ENCODE measurements at places on chromosomes 5 and 9.

DNA sequence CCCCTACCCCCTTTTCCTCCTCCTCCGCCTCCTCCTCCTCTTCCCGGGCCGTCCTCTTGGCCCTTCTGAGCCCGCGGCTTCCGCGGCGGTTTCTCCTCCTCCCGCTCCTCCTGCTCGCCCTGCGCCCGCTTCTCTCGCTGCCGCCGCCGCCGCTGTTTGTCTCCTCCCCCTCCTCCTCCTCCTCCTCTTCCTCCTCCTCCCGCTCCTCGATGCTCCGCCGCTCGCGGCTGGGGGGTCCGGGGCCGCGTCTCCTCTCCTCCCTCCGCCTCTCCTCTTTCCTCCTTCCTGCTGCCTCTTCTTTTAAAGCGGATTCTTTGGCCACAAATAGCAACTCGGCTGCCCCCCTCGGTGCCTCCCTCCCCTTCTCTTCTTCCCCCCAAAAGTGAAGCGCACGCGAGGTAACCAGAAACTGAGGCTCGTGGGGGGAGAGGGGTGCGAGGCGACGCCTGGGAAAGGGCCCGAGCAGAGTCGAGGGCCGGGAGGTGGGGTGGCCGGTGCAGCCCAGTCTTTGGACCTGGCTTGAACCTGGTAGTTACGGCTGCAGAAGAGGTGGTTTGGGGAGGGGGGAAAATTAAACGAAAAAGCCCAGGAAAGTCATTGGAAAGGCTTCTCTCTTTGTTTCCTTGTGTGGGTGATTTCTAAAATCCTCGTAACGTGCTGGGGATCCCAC lies 1058.5 kb upstream of the DMAC1 start:
- peak; percentile 84 for DNase-seq

GRCh38 chr9:86557918-86558317 lies 203.7 kb upstream of the TUT7 start:
- no peak for DNase-seq

GRCh38 chr5:78269088-78269703 lies 25.3 kb downstream of the AP3B1 start:
- no peak for DNase-seq

GRCh38 chr9:124631326-124631725 lies 124.1 kb upstream of the NR5A1 start:
- DNase-seq, result no peak

DNA sequence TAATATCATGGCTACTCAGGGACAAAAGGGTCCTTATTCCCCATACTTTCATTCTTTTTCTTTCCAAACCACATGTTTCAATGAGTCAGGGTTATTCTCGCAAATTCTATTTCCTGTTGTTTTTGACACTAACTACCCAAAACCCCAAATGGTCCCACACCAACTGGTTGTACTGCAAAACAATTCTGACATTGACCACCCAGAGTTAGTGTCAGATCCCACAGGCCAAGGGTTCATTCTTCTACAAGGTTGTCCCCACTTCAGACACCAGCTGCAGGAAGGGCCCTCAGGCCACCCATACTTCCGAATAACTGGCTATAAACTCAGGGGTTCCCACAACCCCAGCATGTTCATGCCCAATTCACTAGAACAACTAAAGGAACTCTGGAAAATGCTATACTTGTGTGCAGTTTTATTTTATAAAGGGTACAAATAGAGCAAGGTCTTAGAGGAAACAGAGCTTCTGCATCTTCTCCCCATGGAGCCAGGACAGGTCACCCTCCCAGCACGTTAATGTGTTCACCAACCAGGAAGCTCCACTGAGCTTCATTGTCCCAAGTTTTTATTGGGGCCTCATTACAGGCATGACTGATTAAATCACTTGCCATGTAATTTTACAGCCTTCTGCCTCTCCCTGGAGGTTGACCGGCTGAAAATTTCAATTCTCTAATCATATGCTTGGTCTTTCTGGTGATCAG lies 334.8 kb downstream of the DRD1 start:
- no peak for DNase-seq

DNA sequence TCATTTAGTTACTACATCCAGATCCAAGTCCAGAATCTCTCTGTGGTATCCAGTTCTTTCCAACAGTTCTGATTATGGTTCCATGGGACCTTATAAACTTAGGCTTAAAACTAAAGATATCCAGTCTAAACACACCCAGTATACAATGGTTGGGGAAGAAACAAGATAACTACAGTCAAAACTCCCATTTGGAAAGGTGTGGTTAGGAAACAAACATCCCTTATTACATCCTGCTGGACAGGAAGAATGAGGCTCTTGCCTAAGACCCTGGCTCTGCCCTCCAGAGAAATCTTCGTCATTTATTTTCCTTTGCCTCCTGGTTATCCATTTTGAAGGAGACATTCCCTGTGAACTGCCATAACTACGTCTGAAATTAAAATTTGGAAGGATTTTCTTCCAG lies 64.6 kb upstream of the EPB41L4A start:
- no peak for DNase-seq

DNA sequence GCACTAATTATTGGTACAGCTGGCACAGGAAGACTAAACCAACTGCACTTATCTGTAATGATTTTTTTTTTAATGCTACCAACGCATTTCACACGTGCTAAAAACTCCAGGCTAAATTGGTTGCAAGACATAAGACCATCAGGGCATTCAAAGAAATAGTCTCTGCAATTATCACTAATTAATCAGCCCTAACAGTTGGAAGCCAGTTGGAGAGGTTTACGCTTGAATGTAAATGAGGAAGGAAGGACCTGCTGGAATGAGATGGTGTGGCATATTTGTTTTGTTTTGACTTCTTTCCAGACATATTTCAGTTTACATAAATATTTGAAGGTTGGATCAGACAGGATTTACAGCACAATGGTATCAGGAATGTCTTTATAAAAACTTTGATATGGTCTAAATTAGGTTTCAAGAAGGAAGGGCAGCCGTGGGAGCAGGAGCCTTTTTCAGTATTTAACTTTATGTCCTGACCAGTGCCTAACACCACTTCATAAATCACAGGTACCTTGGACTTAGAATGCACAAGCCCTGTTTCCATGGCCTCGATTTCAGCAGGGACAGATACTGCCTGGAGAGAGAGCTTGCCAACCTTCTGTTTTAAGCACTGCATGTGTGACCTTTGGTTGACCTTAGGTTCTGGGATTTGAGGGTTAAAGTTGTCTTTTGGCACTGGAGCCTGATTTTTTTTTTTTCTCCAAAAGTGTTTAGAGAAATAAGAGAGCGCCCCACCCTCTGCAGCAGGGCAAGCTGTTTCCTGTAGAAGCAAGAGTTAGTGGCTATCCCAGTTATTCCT lies 199.8 kb upstream of the MAP3K1 start:
- DNase-seq, result no peak

DNA sequence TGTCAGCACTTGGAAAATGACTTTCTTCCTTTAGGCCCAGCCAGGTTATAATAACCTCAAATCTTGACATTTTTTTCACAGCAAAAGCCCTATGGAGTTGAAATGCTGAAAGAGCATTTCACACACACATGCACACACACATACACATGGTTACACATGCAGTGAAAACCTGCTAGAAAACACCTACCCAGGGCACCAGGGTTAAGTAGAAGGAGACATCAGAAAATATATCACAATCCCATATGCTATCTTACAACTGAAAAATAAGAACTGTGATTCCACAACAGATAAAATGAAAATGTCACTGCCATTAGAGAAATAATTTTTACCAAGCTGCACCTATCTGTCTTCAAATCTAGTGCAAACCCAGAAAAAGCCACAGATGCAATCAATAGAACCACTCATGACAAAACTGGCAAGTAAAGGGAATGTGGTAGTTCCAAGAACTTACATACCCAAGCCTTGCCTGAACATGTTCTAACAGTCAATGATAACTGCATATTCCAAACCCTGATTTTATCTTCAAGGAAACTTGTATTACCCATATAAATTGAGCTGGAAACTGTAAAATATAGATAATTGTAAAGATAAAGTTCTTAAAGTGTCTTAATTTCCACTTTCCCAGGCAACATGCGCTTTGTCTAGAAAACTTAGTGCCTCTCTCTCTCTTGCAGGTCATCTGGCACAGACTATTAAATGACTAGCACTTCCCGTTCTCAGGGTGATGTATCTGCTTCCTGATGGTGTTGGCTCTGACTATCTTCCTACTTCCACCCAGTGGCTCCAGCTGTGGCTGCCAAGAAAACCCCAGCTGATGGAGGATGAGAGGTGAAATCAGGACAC lies 250.2 kb upstream of the PTGER4 start:
- DNase-seq, result peak; percentile 82

DNA sequence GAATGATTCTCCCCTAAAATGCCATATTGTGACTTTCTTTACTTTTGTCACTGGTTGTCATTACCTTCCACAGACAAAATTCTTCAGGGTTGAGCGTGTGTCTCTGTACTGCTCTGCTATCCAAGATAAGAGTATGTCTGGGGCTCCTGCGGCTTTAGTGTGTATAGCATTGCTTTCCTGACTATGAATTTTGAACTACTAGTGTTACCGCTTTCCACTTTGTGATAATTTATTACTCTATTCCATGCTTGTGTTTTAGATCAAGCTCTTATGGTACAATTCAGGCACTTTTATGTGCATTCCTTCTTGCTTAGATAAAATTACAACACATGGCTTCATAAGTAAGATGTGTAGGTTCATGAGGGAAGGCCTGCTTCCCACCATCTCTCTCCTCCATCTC lies 51.5 kb upstream of the MEF2C start:
- no peak for DNase-seq

- DNase-seq, result no peak
These were observed 340.2 kb downstream of the SLCO4C1 start for GRCh38 chr5:101955891-101956290.

- DNase-seq, result peak; percentile 57
These were observed 109.2 kb downstream of the FBXW11 start for GRCh38 chr5:171897231-171897630.

- DNase-seq, result no peak
These were observed 120.4 kb upstream of the PTGER4 start for GRCh38 chr5:40559306-40559705.

- no peak for DNase-seq
These were observed 366.8 kb downstream of the CYLC2 start for GRCh38 chr9:103361906-103362305.

- no peak for DNase-seq
These were observed 11.1 kb upstream of the AQP3 start for GRCh38 chr9:33458444-33458843.

DNA sequence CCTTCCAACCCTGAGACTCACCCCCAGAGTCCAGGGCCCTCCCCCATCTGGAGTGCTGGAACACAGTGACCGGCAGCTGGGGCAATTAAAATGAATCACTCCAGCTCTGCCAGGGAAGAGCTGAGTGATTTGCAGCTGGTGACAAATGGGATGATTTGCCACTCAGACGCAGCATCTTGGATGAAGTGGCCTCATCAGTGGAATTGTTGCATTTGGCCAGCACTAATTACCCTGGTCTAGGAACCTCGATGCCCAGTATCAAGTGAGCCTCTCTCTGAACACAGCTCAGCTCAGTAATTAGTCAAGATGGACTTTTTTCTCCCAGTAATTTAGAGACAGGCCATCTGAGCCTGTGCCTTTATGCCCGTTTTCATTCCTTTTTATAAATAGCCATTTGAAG lies 259.5 kb downstream of the GRIA1 start:
- no peak for DNase-seq

DNA sequence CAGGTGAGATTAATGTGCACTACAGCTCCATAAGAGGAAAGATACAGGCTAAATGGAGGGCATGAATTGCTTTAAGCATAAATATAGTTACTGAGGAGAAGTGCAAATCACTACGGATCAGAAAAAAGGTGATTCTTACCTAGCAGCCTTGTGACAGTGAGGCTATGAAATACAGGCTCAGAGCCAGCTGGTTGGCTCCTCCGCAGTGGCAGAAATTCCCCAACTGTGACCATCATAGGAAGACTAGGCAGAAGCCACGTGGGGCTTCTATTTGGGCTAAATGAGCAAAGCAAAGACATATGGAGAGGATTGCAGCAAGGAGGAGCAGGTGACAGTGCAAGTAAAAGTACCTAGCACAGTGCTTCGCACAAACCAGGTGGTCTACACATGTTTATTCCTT lies 40.5 kb downstream of the CDO1 start:
- no peak for DNase-seq

DNA sequence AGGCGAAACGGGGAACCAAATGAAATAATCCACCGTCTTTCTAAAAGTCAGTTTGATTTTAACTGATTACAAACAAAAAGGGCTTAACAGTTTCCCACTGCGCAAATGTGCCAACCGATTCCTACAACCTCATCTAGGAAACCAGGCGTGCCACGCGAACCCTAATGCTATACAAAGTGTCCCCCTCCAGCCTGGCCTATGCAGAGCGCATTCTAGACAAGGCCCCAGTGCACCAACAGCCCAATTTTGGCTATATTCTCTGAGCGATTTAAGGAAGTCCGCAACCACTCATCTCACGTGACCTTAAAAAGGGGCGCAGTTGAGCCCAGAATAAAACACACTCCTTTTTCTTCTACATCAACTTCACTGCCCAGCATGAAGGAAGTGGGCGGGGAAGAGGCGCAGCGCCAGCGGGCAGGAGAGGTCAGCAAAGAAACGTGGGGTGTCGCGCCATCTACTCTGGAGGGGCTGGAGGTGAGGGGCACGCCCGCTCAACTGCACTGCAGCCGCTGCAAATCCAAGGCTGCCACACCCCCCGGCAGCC lies 779 bp downstream of the FAM13B start:
- no peak for DNase-seq

- no peak for DNase-seq
These were observed 134.4 kb downstream of the RFX3 start for GRCh38 chr9:3391414-3391813.

DNA sequence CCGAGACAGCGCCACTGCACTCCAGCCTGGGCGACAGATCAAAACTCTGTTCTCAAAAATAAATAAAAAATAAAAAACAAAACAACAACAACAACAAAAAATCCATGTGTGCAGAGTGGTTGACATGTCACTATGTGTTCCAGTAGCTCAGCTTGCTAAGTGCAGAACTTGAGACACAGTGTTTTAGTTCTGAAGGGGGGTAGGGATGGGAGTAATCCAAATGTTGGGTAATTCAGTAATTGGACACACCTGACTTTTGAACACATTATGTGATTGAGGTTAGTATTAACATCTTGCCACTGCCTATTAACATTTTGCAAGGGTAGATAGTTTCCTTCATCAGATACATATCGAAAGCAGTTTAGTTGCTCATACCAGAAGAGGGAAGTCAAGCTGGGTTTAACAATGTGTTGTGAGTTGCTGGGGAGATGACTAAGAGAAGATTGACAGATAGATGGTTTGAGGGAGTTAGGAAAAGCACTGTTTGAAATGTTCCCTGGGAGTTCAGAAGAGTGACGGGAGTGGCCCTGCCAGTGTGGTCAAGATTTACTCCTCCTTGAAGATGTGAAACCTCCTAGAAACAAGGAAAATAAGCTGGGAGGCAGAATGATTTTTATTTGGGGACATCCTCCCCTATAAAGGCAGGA lies 928 bp downstream of the HACD4 start:
- DNase-seq, result no peak

DNA sequence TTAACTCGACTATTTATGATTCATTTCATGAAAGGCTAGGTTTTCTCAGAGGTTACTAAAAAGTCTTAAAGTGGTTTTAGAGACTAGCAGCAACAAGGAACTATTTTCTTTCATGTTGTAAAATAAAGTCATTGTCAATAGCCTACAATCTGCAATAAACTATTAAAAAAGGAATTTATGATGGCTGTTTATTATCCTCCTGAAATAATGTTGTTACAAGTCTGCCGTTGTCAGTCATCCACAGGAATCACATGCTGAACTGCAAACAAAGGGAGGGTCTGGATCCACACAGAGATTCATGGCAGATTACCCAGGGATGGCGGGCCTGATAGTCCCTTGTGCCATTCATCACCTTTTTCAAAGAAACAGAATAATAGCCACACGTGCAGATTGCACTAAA lies 49.2 kb downstream of the TMEM174 start:
- no peak for DNase-seq

GRCh38 chr5:45093377-45093776 lies 284.6 kb downstream of the MRPS30 start:
- DNase-seq, result no peak

Data from DND-41 (cell line).